NCI-H446 (cell line): ENCODE measurements at places on chromosomes 12 and 14.

DNA sequence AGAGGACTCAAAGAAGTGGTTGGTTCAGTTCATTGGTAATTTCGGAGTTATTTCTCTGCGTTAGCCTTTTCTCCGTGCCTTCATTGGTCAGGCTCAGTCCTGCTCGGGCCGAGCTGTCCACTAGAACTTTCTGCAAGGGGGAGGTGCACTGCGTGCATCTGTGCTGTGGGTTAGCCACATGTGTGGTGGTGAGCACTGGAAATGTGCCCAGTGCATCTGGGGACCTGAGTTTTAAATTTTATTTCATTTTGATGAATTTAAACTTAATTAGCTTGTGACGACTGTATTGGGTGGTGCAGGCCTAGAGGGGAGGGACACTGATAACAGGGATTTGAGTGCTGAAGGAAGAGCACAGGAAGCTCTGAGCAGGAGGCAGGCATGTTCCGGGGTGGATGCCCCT is 24.5 kb downstream of the SETD1B start:
- DNase-seq, result no peak

- DNase-seq, result no peak
Observed at GRCh38 chr14:70358631-70359030, 852 bp downstream of the COX16 start.

- DNase-seq, result no peak
Observed at GRCh38 chr12:53219956-53220693, 11.9 kb downstream of the RARG start.

DNA sequence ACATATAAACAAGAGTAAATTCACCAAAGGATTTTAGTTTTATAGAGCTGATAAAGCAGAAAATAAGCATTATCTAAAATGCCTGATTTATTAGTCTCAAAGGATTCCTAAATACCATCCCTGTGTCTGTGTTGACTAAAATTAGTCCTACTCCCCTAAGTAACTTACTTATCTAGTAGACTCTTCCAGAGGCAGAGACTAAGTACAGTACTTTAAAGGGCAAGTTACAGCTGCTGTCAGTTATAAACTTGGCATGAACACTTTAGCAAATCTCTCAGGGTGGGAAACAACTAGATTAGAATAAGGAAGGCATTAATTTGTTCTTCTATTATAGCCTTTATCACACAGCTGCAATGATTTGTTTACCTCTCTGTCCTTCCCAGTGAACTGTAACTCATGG is 46.0 kb downstream of the ATP2B1 start:
- no peak for DNase-seq

DNA sequence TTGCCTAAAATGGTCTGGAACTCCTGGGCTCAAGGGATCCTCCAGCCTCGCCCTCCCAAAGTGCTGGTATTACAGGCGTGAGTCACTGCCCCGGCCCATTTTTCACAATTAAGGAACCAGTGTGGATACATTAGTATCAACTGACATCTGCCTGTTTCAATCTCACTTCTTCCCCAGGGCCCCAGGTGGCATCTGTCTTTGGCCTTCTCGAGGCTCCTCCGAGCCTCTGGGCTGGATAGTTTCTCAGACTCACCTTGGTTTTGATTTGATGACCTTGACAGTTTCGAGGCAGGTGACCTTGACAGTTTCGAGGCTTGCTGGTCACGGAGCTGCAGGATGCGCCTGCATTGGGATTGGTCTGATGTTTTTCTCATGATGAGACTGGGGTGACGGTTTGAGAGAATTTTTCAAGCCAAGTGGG is 41.0 kb upstream of the NCOR2 start:
- no peak for DNase-seq

DNA sequence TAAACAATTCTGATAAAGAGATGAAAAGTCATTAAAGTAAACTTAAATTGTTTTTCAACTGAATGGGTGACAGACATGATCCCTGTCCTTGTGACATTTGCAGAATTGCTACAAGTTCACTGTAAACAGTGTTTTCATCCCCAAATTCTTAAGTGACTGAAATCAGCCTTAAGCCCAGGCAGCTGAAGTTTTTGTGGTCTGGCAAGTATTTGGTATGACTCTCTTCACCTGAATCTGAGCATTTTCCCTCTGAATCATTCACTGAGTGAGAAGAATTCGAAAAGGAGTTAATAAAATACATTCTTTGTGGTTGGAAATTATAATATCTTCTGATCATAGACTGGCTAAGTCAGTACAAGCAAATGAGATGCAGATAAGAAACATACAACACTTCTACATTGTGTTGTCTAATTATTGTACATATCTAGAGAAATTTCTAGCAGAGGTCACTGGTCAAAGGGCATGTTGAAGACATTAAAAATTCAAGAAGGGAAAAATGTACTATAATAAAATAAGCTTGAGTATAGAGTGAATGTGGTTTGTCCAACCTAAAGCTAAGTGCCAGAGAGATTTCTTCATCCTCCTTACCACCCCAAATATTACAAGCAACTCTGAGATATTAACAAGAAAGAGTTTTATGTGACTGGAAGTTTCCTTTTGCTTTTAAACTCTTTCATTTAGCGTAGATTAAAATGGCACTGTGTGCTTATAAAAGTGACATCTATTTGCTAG is 177.8 kb upstream of the DIO2 start:
- DNase-seq, result no peak

GRCh38 chr12:40697566-40698259 is 5.5 kb downstream of the CNTN1 start:
- peak; percentile 90 for DNase-seq

DNA sequence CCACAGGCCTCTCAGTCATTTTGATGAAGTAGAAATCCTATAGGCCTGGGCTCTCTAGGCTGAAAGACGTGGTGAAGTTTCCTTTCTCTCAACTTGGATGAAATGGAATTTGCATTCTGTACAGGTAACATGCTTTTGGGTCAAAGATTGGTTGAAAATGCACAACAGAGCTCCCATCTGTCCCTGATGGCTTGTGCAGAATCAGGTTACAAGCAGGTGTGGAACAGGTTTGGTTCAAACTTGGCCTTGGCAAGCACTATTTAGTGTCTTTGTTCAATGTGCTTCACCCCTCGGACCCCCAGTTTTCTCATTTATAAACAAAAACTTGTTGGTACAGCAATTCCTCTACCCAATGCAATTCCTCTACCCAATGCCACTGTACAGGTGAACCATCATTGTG is 1493.0 kb downstream of the AACS start:
- no peak for DNase-seq

DNA sequence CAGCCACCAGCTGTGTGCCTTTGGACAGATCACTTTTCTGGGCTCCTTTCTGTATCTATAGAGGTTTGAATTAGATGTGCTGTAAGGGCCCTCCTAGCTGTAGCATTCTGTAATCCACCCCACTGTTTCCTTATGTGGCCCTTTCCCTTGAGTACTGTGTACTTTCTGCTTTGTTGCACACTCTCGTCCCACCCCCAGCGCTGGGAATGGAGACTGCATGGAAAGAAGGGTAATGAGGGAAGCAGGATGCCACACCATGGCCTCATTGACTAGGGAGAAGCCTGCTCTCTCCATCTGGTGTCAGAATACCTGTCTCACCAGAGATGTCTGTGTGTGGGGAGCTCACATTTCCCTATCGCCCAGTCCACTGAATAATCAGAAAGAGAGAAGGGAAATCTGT is 13.6 kb upstream of the GALNT16 start:
- DNase-seq, result no peak

GRCh38 chr12:43742106-43742505 is 16.5 kb downstream of the PUS7L start:
- no peak for DNase-seq

GRCh38 chr12:53805791-53806190 is 54.0 kb upstream of the CISTR start:
- DNase-seq, result no peak

GRCh38 chr14:37587131-37587803 is 7.8 kb downstream of the FOXA1 start:
- no peak for DNase-seq

DNA sequence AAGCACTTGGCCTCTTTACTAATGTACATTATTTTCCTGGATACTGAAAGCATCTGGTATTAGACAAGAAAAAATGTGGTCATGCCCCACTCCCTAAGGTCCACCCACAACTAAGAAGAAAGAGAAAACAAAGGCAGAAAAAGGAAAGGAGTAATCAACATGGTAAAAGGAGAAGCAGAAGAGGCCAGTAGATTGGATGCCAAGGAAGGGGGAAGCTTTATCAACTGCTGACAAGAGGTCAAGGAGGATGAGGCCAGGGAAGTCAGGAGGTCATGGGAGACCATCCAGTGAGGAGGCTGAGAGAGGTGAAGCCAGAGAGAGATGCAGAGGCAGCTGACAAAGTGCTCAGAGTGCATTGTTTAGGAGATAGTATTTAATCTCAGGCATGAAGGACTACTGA is 383.5 kb downstream of the ZFP36L1 start:
- DNase-seq, result no peak

DNA sequence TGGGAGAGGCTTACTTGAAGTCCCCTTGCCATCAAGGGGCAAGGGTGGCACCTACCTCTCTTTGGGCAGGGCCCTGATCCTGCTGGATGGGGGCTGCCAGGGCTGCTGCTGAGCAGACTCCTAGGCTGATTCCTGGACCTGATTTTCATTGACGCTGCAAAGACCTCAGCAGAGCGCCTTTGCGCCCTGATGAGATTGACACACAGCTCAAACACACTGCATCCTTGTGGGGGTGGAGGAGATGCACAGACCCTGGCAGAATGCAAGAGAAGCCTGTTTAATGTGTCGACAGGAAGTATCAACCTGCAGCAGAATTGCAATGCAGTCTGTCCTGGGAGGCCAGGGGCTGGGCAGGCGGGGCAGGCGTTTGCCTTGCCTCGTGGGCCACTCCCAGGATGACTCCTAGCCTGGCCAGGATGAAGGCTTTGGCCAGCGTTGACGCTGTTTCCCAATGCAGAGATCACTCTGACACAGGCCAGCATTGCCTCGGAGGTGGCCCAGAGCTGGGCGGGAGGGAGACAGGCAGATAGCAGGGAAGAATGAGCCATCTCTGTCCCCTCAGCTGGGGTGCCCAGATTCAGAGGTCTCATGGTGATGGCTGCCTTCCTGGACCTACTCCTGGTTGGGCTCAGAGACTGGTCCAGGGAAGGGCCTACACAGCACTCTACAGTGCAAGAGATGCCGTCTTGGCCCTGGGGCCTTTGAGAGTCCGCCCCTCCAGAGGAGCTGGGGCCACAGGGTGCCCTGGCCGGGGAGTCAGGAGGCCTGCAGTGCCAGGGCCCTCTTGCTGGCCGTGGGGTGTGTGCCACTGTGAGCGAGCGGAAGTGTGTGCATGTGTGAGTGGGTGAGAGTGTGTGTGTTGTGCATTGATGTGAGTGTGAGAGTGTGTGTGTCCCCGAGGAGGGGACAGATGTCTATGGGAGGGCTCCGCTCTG is 108.3 kb downstream of the KIF26A start:
- no peak for DNase-seq

DNA sequence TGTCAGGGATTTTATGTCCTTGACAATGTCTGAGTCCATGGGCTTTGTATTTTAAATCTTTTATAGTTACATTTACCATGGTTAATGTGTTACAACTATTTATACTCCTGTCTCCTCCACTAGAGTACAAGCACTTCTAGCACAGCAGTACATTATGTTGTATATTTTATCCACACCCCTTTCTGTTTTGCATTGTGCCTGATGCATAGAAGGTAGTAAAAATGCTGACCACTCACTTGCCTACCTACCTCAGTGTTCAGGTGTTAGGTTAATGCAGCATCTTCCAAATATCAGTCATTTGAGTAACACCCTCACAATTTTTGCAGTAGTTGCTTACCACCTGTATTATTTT is 31.1 kb upstream of the SLC38A2 start:
- no peak for DNase-seq

DNA sequence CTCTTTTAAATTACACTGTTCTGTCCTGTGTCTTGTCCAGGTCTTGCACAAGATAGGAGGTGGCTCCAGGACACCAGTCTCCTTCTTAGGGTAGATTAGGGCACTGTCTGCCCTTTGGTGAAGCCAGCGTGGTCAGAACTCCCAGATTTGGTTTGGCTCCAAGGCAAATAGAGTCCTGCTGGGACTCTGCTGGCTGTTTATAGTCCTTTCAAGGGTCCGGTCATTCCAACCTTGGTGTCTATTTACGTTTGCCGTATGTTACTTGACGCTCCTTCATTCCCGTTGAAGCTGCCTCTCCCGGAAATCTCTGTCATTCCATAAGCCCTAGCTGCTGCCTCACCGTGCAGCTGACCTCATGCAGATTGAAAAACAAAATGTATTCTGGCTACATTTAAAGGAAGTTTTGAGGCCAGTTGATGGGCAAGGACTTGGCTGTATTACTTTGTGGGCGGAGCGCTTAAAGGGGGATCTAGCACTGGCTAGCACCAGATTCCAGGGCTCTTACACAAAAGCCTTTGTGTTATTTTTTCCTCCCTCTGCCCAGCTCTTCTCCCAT is 180.6 kb downstream of the AKAP6 start:
- DNase-seq, result no peak

GRCh38 chr14:105931808-105932483 is 405.6 kb downstream of the TMEM121 start:
- no peak for DNase-seq

GRCh38 chr12:73589220-73589619 is 948.4 kb upstream of the ATXN7L3B start:
- DNase-seq, result no peak

DNA sequence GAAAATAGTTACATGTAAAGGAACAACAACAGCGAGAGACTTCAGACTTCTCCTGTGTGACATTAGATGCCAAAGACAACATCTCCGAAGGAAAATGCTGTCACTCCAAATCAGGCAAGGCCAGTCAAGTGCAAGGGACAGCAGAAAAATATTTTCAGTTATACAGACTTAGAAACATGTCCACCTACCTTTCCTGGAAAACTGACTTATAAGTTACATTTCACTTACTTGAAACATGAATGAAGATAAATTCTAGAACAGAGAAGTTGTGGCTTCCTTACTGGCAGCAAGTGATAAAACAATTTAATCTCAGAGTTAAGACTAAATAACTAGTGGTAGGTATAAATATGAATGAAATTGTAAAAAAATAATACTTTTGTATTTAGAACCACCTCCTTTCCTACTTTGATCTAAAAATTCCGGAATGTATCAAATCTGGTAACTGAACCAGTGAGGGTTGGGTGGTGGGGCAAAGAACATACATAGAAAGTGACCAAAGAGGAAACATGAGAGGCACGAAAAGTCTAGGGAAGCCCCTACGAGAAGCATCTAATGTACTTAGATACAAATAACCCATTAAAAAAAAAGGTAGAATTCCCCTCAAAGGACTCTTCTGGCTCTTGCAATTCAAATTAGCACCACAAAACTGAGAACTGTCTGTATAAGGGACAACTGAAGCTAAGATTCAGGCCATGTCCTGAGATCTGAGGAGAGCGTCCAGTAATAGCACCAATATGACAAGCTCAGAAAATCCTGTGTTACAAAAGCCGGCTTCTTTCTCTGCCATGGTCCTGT is 21.2 kb downstream of the MTHFD1 start:
- no peak for DNase-seq

- DNase-seq, result no peak
Observed at GRCh38 chr14:69208666-69209065, 17.4 kb downstream of the EXD2 start.

- no peak for DNase-seq
Observed at GRCh38 chr14:72154645-72155378, 222.6 kb downstream of the RGS6 start.

- DNase-seq, result no peak
Observed at GRCh38 chr12:1391722-1392121, 202.7 kb downstream of the FBXL14 start.

GRCh38 chr14:76293923-76294322 is 82.0 kb upstream of the ESRRB start:
- no peak for DNase-seq

- DNase-seq, result peak; percentile 46
Observed at GRCh38 chr14:93536945-93537344, 106.2 kb downstream of the UNC79 start.
